Uterus (tissue), 4 donors: ENCODE measurements at places on chromosomes 12 and 14. TPM values are rescaled to one million over a fixed set of nuclear protein-coding genes. Genes with fewer than 3 reads are reported as not detected.

Gene CLEC2A
- total RNA-seq, result not detected

- no peak for DNase-seq
These were observed 63.3 kb upstream of the PRKD1 start for GRCh38 chr14:29990993-29991392.

GRCh38 chr14:61365667-61366212, 44.4 kb downstream of the PRKCH start:
- DNase-seq, result no peak

Gene TPPP2
- not detected for total RNA-seq

Gene ADAM21
- total RNA-seq, result not detected

DNA sequence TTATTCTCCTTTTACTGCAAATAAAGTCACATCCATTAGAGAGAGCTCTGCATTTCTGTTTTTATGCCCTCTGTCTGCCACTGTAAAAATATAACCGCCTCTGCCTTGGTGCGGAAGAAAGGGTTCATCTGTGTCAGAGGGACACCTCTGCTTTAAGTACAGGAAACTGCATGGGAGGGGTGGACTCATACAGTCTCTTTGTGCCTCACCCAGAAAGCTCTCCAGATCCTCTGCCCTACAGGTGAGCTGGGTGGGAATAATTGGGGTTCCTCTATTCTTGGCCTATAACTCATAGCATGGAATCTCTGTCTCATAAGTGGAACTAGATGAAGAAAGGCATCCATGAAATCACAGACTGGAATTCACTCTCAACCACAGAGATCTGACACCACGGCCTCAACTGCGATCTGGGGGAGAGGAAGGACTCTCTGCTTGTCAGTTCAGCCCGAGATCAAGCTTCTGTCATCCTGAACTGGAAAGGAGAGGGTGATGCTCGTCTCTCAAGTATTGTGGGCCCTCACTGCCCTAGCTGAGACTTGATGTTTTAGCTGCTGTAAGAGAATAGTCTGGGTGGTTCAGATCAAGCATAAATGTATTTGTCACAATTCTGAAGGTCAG, 702.3 kb downstream of the TMEM121 start:
- DNase-seq, result no peak

GRCh38 chr12:5388581-5389535, 43.0 kb upstream of the NTF3 start:
- DNase-seq, result no peak

GRCh38 chr12:47022296-47022695, 57.1 kb upstream of the PCED1B start:
- DNase-seq, result no peak

Gene GPR65
- total RNA-seq, result 2.4 TPM

- peak; percentile 38 for DNase-seq
These were observed 21.7 kb upstream of the SLC10A1 start for GRCh38 chr14:69818758-69819191.

DNA sequence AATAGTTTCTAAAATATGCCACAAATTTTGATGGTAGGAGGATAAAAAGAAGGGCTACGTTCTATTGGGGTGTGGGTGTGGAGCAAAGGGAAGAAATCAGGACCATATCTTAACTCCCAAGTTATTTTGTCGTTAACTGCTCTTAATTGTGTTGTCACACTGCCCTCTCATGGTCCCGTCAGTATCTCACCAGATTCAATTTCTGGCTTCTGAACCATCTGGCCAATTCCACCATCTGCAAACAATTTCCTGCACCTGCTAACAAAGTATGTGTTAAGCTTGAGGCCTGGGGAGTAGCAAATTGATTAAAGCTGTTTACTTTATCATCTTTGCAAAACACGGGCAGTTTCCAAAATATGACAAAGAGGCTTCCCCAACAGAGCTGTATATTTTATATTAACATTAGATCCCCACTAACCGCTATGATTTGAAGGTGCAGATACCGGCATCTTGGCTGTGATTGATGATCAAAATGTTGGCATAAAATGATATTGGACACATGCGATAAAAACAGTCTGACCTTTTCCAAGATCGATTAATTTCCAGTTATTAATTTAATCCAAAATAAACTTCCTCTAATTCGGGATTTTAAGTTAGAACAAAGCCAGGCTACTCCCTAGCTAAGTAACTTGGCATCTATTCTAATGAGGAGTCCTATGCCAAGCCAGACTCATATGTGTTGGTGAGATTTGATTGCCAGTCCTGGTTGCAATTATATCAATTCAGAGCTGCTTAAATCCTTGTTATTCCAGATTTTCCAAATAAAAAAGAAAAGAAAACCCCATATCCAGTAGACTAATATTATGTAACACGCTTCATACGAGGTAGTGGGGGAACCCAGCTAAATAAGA, 6.9 kb upstream of the DNM1L start:
- no peak for DNase-seq

DNA sequence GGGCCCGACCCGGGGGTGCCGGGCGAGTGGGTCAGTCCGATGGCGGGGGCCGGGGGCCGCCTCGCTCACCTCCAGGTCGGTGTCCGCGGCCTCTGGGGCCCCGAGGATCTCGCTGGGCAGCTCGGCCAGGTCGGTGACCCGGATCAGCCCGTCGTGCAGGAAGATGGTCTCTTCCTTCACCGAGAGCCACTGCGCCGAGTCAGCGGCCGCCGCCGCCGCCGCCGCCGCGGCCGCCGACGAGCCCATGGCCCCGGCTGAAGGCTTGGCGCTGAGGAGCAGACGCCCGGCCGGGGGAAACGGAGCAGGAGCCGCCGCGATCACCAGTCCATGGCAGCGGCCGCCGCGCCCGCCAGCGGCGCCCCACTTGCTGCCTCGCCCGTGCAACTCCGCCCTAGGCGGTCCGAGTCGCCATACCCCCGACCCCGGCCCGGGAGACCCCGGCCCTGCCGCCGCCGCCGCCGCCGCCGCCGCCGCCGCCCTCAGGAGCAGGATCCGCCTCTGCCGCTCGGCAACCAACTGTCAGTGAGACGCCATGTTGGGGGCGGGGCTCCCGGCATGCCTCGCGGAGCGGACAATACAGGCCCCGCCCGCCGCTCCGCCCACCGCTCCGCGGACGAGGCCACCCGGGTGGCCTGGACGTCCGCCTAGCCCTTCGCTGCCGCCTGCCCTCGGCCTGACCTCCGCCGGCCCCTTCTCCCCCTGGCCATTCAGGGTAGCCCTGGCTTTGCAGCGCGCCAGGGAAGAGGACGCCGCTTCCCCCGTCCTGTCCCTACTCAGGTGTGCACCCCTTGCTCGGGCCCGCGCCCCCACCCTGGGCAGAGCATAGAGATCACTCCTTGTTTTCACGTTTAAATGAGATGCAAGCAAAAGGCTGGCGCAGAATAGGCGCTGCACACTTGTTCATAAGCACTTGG, at the start of gene HECTD4:
Gene HECTD4 (minus strand): TSS at position 549 of the 914 bp plus-strand sequence. CDS start 303 bp downstream, at position 246.
- peak; percentile 90 for DNase-seq

Gene MARCHF9
- total RNA-seq, result 5.1 TPM
